NCI-H1105 treated with DMSO at 0.1 percent for 48 hours (cell line): ENCODE measurements at places on chromosomes 1 and 21.

- DNase-seq: no peak
Observed at GRCh38 chr1:116429821-116430374, 56.9 kb downstream of the ATP1A1 start.

- DNase-seq: no peak
Observed at GRCh38 chr1:44012941-44013609, 18.2 kb downstream of the SLC6A9 start.

DNA sequence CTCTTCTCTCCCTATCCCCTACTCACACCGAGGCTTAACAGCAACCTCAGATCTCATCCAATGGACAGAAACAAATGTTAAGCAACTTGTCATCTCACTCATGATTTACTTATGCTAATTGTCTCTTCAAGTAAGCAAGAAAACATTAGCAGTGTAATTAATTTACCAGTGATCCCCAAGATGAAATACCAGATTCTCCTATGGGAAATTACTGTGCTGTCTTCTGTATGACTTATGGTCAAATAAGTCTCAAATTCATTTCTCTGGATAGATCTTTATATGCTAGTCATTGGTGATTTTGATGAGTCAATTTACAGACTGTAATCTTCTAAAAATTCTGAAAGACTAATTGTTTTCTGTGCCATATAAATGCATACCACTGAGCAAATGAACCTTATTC, 32.9 kb upstream of the L1TD1 start:
- no peak for DNase-seq

DNA sequence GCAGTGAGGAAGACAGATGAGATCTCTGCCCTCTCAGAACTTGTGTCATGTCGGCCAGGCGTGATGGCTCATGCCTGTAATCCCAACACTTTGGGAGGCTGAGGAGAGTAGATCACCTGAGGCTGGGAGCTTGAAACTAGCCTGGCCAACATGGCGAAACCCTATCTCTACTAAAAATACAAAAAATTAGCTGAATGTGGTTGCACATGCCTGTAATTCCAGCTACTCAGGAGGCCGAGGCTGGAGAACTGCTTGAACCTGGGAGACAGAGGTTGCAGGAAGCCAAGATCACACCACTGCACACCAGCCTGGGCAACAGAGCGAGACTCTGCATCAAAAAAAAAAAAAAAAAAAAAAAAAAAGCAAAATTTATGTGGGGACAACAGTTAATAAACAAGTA, 40.9 kb upstream of the RALGPS2 start:
- DNase-seq: no peak

- DNase-seq: no peak
Observed at GRCh38 chr1:244393604-244394176, 58.0 kb downstream of the ADSS2 start.

- DNase-seq: no peak
Observed at GRCh38 chr1:173429471-173430402, 47.4 kb upstream of the PRDX6 start.

- no peak for DNase-seq
Observed at GRCh38 chr1:75174031-75174760, 40.0 kb downstream of the LHX8 start.

DNA sequence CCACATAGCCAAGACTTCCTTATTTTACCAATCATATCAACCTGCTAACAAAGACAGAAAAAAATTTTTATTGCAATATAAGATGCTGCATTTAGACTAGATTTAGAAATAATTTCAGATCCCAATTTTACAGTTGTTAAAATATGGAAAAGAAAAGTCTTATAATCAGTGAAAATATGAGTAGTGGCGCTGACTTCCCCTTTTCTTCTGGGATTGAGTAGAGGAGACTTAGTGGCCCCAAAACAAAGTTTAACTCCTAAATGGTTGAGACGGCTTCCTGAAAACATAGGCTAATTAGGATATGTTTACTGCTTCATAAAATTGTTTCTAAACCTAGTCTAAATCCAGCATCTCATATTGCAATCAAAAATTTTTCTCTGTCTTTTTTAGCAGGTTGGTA, 68.4 kb downstream of the RAB3GAP2 start:
- DNase-seq: no peak

DNA sequence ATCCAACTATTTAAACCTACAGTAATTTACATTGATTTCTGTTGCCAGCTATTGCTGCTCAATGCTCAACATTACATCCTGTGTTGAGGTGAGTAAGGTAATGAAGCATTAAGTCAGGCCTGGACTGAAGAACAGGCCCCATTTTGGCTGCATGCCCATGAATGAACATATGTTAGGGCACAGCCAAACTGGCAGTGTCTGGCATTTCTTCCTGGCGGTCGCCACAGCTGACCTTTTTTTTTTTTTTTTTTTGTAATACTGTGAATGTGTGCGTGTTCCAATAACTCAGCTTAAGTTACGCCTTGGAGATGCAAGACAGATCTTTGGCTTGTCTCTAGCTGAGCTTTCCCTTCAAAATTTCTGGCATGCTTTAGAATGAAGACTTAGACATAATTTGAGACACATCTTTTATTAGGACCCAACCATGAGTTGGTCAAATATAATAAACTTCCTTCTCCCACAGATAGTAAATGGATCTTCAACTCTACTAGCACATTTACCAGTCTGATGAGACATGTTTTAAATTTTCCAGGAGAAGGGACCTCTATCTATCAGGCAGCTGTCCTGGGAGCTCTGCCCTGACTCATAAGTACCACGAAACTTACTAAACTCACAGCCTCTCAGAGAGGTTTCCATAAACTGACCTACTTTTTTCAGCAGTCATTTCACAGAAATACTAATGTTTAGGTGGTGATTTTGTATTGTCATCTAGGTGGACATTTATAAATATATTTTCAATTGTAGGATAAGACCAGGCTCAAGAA, 341.1 kb upstream of the RUNX1 start:
- peak; percentile 91 for DNase-seq
